ENCODE measurements at places on chromosomes 16 and 17.

DNA sequence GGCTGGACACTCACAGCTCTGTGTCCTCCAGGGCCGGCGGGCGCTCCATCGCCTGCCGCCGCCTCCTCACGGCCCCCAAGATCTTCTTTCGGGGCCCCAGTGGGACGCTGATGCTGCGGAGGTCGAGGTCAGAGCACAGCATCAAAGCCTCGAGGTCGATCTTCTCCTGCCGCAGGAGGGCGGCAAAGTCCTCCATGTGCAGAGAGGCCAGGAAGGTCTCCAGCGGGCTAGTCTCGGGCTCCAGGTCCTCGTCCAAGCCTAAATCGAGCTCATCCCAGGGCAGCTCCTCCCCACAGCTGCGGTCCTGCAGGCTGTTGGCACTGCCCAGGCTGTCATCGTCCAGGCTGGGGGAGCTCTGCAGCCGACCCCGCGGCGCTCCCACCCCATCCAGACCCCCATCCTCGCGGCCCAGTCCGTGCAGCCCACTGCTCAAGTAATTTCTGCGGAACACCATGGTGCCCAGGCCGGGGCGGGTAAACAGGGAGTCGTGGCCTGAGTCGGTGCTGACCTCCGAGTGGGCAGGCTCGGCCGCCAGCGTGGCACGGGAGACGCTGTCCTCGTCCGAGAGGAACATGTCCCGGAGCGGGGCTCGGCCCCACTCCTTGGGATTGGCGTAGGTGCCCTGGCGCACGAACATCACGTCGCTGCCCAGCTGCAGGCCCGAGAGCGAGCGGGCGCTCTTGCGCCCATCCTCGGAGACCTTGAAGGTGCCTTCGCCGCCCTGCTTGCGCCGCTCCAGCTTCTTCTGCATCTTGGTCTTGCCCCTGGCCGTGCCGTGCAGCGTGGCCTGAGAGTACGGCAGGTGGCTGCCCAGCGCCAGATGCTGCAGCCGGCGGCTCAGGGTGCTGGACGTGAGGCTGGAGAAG, 3.4 kb downstream of the USH1G start:
- no peak for DNase-seq

- no peak for DNase-seq
Measured at GRCh38 chr16:58882292-58882691, 148.2 kb upstream of the GOT2 start.

DNA sequence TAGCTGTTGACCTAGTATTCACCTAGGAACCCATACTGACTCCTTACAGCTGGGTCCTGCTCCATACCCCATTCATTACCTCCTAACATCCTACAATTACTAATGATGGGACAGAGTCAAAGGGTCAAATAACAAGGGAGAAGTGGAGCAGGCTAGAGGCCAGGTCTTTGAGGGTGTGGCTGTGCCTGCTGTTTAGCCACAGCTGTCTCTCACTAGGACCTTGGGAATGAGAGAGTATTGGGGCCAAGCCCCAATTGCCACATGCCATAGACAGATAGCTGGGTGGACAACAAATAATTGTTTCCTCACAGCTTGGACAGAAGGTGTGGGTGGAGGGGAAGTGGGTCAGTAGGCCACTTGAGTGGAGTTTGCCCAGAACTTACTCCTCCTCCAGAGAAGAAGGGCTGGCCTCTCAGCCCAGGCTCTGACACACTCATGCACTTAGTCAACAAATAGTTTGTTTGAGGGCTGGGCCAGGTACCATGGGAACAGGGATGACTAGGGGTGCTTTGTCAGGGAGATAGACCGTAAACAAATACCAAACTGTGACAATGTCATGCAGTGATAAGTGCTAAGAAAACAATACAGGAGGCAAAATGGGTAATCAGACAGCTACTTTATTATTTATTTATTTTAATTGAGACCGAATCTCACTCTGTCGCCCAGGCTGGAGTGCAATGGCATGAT, 10.2 kb upstream of the CENPT start:
- peak; percentile 83 for DNase-seq

- no peak for DNase-seq
Measured at GRCh38 chr17:1149869-1150268, 29.9 kb downstream of the ABR start.
